SIG-M5 (cell line): ENCODE measurements at places on chromosomes 3 and 15.

DNA sequence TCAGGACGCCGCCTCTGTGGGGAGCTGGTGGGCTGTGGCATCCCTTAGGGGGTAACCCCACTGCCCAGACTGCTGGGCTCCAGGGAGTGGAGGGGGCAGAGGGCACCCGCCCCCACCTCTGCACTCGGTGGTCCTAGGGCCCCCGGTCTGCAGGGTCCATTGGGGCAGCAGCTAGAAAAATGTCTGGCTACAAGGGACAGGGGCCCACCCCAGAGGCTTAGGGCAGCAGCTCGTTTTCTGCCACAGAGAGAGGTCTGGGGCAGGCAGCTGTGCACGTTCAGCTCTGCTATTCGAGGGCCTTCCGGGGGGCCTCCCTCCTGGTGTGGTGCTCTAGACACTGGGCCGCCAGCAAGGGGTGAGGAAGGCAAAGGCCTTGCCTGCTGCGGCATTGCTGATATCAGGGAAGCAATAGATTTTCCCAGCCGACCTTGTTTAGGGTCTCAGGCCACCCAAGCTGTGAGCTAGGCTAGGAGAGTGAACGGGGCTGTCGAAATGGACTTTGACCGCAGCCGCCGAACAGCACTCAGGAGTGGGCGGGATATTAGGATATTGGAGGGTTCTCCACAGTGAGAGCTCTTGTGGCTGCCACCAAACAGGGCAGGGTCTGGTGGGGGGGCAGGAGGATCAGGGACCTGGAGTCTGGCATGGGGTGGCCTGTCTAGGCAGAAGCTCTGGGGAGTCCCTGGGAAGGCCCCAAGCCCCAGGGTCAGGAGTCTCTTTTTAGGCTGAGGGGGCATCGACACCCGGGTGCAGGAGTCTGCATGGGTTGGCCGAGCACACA, 61.4 kb upstream of the KLF13 start:
- DNase-seq, result no peak

- DNase-seq, result no peak
Measured at GRCh38 chr15:40253167-40253790, 14.4 kb downstream of the PAK6 start.

DNA sequence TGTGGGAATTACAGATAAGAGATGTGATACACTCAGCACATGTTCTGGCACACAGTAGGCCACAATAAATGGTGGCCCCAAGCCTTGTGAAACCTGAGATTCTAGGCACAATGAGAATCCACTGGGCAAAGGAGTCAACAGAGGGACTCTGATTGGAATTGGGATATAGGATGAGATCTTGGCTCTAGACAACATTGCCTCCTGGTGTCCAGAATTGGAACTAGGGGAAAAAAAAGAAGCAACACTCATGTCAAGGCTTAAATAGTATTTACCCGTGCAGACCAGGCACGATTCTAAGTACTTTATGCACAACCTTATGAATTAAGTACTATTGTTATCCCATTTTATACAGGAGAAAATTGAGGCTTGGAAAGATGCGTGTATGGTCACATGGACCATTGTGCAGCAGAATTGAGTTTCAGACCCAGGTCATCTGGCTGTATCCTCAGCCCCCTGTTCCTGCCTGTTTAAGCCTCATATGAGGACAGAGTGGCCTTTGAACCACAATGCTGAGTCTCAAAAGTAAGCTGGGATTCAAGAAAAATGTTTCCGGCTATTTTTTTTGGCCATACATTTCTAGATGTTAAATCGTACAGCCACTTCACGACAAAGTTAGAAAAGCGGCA, 124.8 kb downstream of the SV2B start:
- DNase-seq, result no peak

GRCh38 chr3:128133273-128133883, 9.8 kb upstream of the RUVBL1 start:
- no peak for DNase-seq

GRCh38 chr3:48881006-48881405, 17.7 kb downstream of the SLC25A20 start:
- no peak for DNase-seq
